ENCODE measurements at places on chromosomes 1 and 21. TPM values are rescaled to one million over a fixed set of nuclear protein-coding genes. Genes with fewer than 3 reads are reported as not detected.
A peak's percentile ranks its signal among the peaks of the same experiment; 100 is the strongest.

The UTS2 gene
- polyA plus RNA-seq = not detected

DNA sequence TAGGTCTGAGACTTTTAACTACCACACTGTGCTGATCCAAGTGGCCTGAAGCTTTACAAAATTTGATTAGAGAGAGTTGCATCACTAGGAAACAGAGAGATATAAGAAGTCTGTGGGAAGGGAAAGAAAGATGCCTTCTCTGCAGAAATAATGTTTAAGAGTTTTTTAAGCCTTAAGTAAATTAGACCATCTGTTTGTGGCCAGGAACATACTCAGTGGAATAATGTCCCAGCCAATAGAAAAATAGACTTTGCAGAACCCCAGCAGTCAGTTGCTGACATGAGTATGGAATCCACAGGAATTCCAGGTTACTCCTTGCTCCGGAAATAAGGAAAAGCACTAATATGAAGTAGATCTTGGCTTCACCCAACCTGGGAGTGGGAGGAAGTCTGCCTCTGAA is 144.8 kb downstream of the ST6GALNAC5 start:
- DNase-seq = no peak

- no peak for DNase-seq
Observed at GRCh38 chr1:198630863-198631262, 8.0 kb upstream of the PTPRC start.

The KCNQ4 gene
- polyA plus RNA-seq = 2.0 TPM

DNA sequence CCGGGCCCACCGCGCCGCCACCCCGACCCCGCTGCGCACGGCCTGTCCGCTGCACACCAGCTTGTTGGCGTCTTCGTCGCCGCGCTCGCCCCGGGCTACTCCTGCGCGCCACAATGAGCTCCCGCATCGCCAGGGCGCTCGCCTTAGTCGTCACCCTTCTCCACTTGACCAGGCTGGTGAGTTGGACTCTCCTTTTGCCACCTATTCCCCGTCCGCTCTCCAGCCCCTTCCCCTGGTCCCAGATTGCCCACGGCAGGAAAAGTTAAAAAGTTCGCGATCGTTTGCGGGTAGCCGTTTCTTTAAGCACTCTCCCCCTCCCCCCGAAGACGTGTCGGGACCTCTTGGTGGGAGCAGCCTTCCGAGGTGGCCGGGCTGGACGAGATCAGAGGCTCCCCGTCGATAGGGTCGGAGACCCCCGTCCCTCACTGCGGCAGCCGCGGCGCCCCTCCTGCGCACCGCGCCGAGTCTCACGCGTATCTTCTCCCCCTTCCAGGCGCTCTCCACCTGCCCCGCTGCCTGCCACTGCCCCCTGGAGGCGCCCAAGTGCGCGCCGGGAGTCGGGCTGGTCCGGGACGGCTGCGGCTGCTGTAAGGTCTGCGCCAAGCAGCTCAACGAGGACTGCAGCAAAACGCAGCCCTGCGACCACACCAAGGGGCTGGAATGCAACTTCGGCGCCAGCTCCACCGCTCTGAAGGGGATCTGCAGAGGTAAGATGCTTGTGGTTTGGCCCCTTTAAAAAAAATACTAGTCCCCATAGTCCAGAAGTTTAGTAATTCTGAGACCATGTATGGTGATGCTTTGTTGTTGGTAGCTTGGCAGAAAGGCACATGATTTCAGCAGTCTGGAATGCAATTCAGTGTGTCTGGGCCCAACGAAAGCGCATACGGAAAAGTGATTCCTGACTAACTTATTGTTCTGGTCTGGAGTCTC is 576 bp downstream of the CCN1 start:
- DNase-seq = peak; percentile 68

The S100A1 gene
- 0.13 TPM for polyA plus RNA-seq

DNA sequence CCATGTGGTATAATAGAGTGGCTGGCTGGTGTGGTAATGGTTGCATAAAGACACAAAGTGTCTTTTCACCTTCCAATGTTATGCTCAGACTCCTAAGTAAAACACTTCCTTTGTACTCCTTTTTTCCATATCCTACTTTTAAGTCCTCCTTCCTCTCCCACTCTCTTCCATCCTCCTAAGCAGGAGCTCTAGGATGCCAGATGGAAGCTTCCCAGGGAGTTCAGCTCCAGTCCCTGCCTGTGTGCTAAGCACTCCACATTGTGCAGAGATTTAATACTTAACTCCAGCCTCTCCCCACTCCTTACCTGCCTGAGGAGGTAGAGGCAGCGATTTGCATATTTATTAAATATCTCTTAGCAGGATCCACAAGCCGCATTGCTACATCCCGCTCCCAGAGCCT is 60.5 kb upstream of the IGSF21 start:
- DNase-seq = no peak

The NUDC gene
- 206 TPM for polyA plus RNA-seq

The NOTCH2 gene
- 8.5 TPM for polyA plus RNA-seq

DNA sequence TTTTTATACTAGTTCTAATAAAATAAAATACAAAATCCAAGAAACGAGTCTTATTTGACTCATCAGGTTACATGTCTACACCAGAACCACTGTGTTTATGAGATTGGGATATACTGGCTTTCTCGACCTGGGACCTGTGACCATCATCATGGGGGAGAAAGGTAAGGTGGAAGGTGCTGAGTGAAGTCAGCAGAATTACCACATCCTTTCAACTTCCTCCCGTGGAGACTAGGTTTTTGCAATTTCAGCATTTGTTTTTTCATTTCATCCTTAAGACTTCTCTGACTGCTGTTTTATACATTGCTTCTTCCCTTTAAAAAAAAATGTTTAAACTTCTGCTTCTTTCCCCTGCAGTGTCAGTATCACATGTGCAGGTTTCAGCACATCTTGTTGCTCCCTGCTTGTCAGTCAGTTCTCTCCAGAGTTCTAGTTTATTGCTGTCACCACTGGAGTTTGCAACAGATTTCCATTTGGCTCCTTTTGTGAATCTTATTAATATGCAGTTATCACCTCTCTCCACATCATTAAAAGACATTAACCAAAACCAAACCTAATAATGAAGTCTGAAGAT is 60.4 kb upstream of the HAO2 start:
- DNase-seq = no peak

The PCAT6 gene
- polyA plus RNA-seq = 28.1 TPM

DNA sequence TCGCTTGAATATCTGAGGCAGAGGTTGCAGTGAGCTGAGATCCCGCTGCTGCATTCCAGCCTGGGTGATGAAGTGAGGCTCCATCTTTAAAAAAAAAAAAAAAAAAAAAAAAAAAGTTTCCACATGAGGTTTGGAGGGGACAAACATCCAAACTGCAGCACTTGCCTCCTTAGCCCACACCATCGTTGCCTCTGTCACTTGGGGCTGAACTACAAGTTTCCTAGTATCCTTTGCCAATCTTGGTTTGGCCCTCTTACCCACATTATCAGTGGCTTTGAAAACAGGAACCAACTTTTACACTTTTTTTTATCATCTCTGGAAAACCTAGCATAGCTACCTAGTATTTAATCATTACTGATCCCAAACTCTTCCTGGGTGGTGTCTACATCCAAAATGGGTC is 59.2 kb downstream of the CLSTN1 start:
- DNase-seq = no peak

The DCDC2B gene
- 0.42 TPM for polyA plus RNA-seq

The CHI3L1 gene
- polyA plus RNA-seq = not detected

DNA sequence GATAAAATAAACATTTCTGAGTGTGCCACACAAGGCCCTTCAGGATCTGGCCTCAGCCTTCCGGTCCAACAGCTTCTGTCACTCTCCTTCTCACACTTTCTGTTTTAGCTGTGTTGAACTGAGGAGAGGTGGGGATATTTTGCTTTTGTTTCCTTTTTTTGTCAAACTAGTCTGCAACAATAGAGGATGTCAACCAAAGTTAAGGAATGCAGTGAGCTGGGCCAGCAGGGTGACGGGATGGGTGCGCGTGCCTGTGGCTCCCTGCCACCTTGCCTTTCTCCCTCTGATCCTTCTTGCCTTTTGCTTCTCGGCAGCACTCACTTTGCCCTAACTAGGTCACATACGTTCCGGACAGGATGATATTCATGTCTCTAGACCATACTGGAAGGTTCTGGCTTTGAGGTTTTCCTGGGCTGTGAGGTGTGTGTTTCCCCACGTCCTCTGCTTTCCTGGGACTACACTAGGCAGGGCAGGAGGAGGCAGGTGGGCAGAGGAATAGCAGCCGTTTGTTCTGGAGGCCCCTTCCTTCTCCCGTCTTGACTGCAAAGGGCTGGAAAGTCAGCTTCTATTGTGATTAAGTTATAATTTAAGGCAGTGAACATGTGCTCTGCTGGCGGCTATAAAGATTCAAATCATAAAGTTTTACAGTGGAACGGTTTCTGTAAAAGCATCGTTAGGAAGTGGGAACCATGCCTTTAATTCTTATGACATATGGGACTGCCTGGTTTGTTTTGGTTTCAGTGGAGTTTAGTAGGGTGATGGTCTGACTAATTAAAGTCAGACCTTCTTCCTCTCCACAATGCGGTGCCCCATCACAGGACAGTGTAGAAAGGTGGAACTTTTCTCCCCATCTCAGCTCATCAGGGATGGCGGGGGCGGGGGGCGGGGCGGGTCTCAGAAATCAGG is 67.8 kb downstream of the RNF220 start:
- peak; percentile 28 for DNase-seq

The TCHHL1 gene
- not detected for polyA plus RNA-seq

DNA sequence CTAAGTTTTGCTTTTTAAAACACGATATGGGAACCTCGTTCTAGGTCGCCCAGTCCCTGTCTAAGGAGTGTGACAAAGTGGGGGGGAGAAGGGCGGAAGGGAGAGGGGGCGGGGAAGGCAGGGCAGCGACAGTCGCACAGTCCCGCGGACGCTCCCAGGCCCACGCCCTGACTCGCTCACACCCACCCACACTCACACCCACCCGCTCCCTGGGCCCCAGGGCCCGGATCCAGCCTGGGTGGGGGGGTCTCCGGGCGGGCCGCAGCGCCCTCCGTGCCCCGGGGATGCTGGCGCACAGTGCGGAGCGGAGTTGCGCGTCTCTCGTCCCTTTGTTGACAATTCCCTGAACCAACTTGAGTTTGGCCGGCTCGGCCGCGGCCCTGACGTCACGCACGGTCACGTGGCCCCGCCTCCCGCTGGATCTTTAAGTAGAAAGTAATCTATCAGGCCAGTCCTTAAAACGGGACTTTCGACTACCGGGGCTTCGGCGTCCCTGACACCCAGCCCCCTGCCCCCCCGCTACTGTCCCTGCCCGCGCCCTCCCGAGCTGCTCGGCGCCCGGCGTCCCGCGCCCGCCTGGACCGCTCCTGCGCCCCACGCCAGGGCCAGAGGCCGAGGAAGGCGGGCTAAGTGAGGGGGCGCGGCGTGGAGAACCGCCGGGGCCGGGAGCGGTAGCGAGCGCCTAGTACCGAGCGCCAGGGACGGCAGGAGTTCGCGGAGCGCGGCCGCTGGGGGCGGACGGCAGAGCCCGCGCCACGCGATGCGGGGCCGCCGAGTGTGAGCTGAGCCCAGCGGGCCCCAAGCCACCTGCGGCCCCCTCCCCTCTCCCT is at the start of gene FOXD3:
Gene FOXD3, plus strand, starts transcription at position 454 of the 830 bp plus-strand sequence. CDS start 492 bp downstream, outside the sequence.
- peak; percentile 95 for DNase-seq

The EDN2 gene
- not detected for polyA plus RNA-seq

DNA sequence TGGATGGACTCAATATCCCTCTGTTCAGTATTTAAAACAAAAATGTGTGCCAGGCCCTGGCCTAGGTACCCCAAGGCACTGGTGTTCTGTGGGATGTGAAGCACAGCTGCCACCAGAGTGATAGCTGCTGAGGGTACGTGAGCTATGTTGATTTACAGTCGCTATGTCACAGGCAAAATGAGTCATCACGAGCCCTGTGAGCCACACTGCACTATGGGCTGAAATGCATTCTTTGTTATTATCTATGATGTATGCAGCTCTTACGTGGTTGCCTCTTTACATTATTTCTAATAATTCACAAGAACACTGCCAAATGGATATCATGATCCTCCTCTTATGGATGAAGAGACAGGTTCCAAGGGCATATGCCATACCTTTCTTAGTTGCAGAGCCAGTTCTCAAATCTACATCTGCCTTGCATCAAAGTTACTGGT is 2.1 kb downstream of the TEX38 start:
- no peak for DNase-seq

DNA sequence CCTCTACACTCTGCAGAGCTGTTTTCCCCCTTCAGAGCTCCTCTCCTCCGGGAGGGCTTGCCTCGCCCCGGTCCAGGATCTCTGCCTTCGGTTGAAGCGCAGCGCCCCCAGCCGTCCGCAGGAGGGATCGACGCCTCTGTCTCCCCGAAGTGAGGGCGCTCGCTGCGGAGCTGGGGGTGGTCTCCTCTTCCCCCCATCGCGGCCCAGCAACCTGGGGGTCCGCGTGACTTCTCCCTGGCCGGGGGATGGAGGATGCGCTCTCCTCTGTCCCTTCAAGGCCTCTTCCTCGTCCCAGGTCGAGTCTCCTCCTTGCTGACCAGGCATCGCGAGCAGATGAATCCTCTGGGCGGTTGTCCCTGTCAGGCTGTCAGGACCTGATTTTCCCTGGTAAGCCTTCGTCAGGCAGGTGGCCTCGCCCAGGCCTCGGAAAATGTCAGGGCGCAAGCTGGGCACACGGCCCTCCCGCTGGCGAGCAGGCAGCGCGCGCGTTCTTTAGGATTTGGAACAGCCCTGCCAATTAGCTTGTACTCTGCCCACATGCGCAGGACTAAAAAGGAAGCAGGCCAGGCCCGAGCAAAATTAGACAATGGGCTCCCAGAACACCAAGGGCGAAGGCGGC is 90.5 kb downstream of the EDEM3 start:
- peak; percentile 94 for DNase-seq
